Activated CD4-positive, CD25-positive, alpha-beta regulatory T cell treated with anti-CD3 and anti-CD28 coated beads, Interleukin-2, amount 50 U/mL, for 72 hours (primary cell): ENCODE measurements at places on chromosomes 3 and 15.

- DNase-seq, result no peak
Observed at GRCh38 chr3:34013818-34014570, 215.6 kb downstream of the PDCD6IP start.

- no peak for DNase-seq
Observed at GRCh38 chr3:106485217-106485616, 616.4 kb upstream of the CBLB start.

- no peak for DNase-seq
Observed at GRCh38 chr15:68612979-68613740, 34.4 kb downstream of the CORO2B start.

DNA sequence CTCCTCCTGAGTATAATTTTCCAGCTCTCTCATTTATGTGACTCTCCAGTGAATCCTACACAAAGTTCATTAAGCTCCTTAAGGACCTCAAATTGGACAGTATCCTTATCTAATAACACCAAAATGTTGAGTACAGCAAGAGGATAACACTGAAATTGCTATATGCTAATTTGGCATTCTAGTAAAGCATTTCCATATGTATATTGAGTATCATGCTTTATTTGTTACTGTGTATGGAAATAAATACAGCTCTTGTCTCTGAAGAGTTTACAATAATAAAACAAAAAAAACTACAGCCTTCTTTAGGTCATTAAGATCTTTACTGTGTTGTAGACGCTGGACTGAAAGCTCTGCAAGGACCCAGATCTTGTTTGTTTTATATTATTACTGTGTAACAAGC is 1341.3 kb downstream of the ROBO1 start:
- DNase-seq, result no peak

DNA sequence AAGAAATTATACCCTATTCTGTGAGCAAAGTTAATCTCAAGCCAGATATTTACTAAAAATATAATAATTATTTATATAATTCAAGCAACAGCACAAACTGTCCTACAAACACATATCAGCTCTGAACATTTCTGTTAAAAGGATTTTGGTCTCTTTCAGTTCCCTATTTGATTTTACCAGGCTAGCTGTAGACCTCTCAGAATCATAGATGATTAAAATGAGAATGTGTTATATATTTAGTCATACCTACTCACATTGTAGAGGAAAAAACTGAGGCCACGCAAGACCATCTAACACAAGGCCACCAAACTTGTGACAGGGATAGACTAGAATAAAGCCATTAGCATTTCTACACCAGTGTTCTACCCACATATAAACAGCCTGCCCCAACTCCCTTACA is 28.5 kb downstream of the ACKR4 start:
- DNase-seq, result no peak

- DNase-seq, result no peak
Observed at GRCh38 chr3:188421151-188421821, 267.3 kb downstream of the LPP start.

DNA sequence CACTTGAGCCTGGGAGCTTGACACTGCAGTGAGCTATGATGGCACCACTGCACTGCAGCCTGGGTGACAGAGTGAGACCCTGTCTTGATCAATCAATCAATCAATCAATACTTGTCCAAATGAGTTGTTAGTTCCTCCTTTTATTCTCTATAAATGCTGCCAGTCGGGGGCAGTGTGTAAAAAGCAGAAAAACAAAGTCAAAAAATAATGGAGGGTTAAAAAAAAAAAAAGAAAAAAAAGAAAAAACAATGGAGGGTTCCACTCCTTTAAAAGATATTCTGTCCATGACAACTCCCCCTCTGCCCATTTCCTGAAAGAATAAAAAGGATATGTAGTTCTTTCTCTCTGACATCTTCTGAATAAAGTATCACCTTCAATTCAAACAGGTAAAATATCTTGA is 1068.6 kb downstream of the FHIT start:
- no peak for DNase-seq

DNA sequence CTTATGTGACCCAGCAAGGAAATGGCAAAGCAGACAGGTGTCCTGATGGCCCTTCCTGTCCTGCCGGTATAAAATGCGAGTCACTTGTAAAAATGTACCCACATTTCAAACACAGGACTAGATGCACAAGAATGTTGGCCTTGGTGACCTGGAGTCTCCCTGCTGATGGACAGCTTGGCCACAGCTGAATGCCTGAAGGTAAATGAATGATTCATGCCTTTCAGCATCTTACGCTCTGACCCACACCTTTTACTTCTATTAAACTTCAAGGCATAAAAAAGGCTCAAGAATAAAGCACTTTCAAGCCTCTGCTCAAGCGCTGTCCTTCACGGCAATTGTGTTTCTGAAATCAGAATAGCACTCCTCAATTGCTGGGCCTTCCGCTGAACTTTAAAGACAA is 228.0 kb upstream of the SLCO3A1 start:
- no peak for DNase-seq
